NCI-H524 (cell line): ENCODE measurements at places on chromosomes 2 and 18.

- no peak for DNase-seq
Measured at GRCh38 chr2:134181219-134181618, 72.7 kb upstream of the MGAT5 start.

DNA sequence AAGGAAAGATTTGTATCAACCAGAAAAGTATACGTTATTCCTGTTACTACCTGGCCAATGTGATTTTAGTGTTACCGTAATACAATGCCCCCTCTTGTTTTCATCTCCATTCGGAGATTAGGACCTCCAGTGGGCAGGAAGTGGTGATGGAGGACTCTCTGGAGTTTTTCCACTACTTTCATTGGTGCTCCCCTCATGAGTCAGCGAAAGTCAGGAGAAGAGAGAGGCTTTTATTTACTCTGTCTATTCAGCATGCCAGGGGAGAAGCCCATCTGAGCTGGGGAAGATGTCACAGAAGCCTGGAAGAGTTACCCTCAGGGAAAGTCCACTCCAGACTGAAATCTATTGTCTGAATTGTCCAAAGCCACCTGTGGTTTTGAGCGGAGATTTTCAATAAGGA lies 88.2 kb upstream of the THUMPD2 start:
- DNase-seq, result no peak

DNA sequence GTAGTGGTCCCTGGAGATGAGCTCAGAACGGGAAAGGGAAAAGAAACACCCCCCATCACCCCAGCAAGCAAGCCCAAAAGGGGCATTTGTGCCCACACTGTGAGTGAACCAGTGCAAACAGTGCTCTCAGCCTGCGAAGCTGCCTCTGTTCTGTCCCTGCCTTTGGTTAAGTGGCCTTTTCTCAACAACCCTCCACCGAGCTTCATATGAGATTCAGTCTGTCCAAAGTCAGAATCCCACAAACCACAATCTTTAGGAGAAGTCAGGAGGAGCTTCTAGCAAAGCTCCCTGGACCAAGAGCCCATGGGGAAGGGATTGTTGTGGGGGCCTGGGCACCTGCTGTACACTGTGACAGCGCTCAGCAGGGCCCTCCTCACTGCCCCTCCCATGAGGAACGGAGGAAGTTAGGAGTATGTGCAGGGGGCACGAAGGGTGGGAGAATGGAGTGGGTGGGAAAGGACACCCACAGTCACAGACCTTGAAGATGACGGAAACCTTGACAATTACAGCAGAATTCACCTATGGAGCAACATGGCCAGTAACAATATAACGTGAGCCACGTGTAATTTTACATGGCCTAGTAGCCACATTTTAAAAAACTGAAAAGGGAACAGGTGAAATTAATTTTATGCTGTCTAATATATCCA lies 119.5 kb downstream of the SMAD7 start:
- DNase-seq, result no peak

DNA sequence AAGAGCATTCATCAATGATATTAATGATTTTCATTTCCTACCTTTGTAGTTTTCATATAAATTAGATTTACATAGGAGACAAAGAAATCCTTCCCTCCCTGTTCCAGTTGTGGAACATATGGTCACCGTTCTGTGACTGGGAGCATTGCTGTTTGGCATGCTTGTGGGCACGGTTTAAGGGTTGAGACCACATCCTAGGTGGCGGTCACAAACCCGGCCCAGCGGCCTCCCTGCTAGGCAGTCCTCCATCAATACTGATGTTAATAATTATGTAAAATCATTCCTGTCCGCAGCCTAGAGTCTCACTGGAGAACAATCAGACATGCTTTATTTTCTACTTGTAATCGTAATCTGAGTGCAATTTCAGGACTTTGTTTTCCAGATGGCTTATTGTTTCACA lies 117.9 kb downstream of the AGAP1 start:
- peak; percentile 78 for DNase-seq

DNA sequence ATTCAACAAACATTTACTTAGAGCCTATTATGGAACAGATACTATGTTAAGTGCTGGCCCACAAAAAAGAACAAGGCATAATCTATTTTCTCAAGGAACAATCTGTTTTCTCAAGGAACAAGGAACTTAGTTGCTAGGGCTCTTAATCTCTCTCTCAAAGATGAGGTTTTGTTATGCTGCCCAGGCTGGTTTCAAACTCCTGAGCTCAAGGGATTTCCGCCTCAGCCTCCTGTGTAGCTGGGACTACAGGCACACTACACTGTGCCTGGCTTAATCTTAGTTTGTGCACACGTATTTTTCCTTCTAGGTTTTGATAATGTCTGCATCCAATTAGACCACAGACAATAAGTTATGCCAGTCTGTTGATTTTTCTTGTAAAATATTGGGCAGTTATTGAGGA lies 89.5 kb downstream of the PTH2R start:
- DNase-seq, result no peak

GRCh38 chr2:201440182-201440581 lies 11.1 kb downstream of the TRAK2 start:
- DNase-seq, result no peak

- DNase-seq, result no peak
Measured at GRCh38 chr2:180664507-180664906, 315.9 kb upstream of the UBE2E3 start.

DNA sequence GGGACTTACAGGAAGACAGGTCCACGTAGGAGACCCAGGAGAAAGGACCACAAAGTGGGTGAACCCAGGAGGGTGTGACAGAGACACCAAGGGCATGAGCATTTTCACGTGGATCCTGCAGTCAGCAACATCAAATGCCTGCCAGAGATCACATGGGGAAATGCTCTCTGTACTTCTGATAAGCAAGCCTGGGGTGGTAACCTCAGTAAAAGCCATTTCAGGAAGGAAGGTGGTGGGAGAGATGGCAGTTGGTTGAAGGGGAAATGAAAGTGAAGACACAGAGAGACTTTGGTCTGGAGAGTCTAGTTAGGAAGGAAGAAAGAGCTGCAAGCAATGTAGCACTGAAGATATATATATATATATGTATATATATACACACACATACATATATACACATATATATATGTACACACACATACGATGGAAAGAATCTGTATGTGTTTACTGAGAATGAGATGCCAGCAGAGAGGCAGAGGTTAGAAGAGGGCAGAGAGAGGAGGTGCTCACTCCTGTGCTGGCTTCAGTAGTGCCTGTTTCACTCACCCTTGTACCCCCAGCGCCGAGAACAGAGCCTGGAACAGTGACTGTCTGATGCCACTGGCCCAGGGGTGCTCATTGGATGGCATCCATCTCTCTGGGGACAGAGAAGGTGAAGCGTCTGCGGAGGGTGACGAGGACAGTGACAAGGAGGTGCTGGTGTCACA lies 314.9 kb downstream of the AFF3 start:
- no peak for DNase-seq

DNA sequence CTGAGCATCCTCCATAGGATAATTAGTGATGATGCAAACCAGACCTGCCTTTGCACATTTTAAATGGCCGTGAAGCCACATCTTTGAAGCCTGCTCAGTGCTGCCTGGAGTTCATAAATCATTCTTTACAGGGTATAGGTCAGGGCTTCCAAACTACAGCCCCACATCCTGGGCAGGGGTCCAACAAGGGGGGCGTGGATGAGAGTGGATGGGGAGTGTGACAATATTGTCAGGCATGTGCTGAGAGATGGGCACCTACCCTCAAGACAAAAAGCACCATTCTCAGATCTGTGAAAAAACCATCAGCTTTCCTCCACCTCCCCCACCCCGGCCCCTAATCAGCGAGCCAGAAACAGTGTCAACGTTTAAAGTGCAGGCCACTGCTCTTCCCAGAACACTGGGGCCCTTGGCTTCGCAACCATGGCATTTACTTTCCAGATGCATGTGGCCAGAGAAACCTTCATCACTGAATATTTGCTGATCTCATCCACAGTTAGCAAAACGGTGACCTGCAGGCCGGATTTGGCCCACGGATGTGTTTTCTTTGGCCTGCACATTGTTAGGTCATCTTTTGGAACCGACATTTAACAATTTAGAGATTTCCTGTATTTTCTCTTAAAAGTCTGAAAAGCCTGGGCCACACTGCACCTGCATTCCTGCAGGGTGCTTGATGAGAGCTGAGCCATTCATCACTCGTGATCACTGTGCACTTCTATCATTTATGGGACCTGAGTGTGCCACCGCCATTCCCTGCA lies 130.7 kb downstream of the ANKRD44 start:
- DNase-seq, result no peak

DNA sequence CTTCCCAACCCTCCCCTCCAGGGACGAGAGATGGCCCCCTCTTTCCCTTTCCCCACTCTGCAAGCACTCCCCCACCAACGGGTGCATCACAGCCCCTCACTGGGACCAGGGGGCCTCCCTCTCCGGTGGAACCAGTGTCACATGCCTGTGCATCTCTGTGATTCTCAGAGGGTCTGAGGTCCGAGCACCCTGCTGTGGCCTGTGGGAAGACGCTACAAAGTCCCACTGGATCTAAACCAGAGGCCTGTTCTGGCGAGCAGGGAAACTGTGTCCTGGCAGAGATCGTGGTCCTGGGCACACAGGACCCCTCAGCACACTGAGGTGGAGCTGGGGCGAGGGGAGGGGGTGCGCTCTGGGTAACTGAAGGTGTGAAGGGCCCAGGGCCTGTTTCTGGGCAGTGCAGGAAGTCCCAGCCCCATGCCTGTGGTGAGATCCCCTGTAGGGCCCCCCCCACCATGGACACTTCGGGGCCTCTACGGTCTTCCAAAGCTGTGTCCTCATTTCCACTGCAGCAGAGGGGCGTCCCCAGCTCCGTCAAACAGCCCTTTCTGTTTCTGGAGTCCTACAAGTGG lies 8.0 kb downstream of the SNORC start:
- no peak for DNase-seq

DNA sequence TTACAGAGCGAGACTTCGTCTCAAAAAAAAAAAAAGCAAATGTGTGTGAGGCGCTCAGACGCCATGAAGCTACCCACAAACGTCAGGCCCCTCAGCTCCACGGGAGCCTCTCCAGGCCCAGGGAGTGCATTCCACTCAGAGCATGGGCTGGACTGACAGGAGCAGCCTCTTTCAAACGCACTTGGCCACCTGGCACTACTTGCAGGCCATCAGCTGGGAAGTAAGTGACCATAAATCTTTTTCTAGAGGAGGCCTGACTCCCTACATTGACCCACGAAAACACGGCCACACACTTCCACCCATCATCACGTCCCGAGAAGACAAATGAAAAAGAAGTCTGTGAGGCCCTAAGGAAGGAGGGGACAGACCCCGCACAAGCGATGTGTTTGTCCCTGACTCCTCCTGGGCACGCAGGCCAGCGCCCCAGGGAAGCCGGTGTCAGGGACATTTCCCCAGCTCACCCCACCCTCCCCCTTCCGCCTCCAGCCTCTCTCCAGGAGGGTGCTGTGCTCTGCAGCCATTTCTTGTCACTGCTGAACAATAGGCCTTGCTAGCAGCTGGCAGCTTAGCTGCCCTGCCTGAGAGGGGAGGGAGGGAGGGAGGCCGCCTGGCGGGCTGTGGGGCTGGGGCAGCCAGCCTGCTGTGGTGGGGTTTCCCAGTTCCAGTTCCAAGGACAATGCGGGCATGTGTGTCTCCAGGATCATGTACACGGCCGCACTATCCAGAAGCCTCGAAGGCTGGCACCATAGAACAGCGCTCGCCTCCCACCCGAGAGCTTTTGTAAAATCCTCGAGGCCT lies 26.6 kb downstream of the SERTAD2 start:
- DNase-seq, result peak; percentile 73
